ENCODE measurements at places on chromosomes 6 and 20.

GRCh38 chr20:43032459-43032858 is 157.2 kb downstream of the PTPRT start:
- DNase-seq = no peak

- no peak for DNase-seq
These were observed 1189.4 kb upstream of the EYS start for GRCh38 chr6:66896415-66896814.

- DNase-seq = no peak
These were observed 22.1 kb downstream of the DEK start for GRCh38 chr6:18242062-18242851.

DNA sequence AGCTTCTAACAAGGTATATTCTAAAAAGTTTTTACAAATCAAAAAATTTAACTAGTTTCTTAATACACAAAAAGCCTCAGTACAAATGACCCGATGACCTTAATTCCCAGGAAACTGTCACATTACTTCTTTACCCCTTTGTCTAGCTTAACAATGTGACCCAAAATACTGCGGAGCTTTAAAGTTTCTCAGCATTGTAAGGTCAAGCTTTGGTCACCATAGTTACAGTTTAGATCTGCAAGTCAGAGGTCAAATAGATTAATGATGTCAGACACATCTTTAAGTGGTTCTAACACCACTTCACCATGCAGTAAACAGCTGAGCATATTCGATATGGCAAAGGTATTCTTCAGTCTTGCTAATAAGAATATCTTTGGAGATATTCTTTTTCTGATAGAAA is 36.8 kb upstream of the FLRT3 start:
- DNase-seq = no peak

GRCh38 chr6:21733311-21733710 is 139.8 kb downstream of the SOX4 start:
- DNase-seq = no peak

GRCh38 chr6:140857739-140858380 is 1274.9 kb upstream of the GJE1 start:
- DNase-seq = no peak

GRCh38 chr20:59824711-59825562 is 108.5 kb downstream of the SYCP2 start:
- DNase-seq = no peak
